ENCODE measurements at places on chromosomes 3 and 15. TPM values are rescaled to one million over a fixed set of nuclear protein-coding genes. Genes with fewer than 3 reads are reported as not detected.

- no peak for DNase-seq
Observed at GRCh38 chr3:190734490-190734889, 128.0 kb downstream of the GMNC start.

DNA sequence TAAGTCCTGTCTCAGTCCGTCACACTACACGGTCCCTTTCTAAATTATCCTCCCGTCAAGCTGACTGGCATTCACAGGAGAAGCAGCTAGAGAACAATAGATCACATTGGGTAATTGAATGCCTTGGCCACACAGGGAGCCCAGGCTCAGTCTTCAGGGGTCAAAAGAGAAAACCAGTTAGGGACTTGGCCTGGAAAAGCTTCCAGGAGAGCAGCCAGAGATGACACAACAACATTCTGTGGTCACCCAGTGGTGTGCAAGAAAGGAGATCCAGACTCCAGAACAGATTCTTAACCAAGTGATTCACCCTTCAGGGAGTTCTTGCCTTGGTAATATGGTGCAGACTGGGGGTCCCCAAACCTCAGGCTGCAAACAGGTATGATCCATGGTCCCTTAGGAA is 15.9 kb downstream of the ARHGAP31 start:
- DNase-seq = no peak

DNA sequence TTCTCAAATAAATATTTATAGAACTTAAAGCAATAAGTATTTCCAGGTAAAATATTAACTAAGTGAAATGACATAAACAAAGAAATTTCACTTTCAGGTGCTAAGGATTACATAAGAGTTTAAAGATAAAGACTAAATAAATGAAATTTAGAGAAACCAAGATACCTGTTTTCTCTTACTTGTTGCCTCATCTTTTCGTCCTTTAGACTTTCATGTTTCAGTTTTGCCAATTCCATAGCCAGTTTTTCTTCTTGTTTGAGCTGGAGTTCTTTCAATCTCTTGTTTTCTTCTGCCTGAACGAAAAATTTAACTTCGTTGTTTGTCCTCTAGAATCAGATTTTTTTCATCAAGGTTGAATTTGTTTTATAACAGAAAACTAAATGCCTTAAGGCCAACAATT is 8.7 kb downstream of the MNS1 start:
- DNase-seq = no peak

- DNase-seq = no peak
Observed at GRCh38 chr3:141051443-141052200, 475 bp downstream of the SPSB4 start.

GRCh38 chr15:69414701-69415167 is 585 bp downstream of the KIF23 start:
- DNase-seq = peak; percentile 86

DNA sequence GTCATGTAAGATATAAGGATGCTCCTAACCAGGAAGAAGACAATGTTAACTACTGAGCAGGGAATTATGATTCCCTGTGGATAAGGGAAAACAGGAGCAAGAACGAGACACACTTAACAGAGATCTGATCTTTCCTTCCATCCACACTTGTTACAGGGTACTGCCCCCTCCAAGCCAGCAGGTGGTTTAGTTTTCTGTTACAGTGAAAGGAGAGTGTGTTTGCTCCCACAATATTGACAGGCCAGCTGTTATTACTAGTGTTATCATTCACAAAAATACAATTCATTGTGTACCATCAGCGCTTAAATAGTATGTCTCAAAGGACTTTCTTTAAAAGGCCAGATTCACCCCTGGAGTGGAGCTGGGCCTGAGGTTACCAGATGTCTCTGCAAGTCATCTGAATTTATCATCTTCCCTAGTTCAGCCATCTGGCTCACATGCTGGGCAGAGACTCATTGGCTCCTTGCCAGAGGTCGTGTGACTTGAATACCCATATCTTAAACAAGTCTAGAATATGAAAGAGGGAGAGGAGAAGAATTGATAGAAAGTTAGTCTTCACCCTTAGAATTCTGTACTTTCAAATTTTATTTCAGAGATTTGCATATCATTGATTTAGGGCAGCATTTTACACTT is 16.8 kb upstream of the FMN1 start:
- DNase-seq = peak; percentile 28

- no peak for DNase-seq
Observed at GRCh38 chr3:168220556-168220955, 124.8 kb upstream of the GOLIM4 start.

GRCh38 chr3:141050576-141051442 is at the start of gene SPSB4:
Gene SPSB4 (plus strand): TSS chr3:141051347. CDS start chr3:141066105, 14,758 bp downstream.
- no peak for DNase-seq

- peak; percentile 58 for DNase-seq
Observed at GRCh38 chr3:124834723-124835718, 52.1 kb downstream of the ITGB5 start.

- DNase-seq = no peak
Observed at GRCh38 chr3:50160561-50160983, 5.4 kb downstream of the SEMA3F start.

- no peak for DNase-seq
Observed at GRCh38 chr15:41043276-41043951, 72.7 kb downstream of the INO80 start.

GRCh38 chr15:57456559-57456958 is 80.3 kb downstream of the CGNL1 start:
- DNase-seq = no peak

DNA sequence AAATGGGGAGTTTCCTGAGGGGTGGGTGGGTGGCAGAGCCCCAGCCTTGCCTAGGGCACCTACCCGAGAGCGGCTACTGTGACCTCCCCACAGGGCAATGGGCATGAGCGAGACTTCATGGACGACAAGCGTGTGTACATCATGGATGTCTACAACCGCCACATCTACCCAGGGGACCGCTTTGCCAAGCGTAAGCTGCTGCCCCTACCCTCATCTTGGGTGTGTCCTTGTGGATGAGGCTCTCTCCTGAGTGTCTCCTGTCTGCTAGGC is 22.6 kb downstream of the HDAC11 start:
- no peak for DNase-seq

DNA sequence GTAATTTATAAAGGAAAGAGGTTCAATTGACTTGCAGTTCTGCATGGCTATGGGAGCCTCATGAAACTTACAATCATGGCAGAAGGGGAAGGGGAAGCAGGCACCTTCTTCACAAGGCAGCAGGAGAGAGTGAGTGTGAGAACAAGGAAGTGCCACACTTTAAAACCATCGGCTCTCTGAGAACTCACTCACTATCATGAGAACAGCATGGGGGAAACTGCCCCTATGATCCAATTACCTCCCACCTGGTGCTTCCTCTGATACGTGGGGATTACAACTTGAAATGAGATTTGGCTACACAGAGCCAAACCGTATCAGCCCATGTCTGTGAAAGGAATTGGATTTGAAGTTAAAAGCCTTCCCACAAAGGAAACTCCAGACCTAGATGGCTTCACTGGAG is 39.1 kb downstream of the TKT start:
- DNase-seq = no peak

DNA sequence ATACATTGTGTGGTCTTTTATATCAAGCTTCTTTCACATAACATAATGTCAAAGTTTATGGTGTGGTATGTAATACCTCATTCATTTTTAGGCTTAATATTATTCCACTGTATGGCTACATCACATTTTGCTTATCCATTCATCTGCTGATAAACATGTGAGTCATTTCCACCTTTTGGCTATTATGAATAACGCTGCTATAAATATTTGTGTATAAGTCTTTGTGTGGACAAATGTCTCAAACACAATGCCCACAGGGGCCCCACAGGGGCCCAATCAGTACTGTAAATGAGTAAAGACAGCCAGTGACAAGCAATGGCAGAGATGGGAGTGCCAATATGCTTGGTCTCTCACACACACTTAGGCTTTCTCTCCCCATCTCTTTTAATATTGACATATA is 54.2 kb downstream of the PIK3R4 start:
- no peak for DNase-seq

DNA sequence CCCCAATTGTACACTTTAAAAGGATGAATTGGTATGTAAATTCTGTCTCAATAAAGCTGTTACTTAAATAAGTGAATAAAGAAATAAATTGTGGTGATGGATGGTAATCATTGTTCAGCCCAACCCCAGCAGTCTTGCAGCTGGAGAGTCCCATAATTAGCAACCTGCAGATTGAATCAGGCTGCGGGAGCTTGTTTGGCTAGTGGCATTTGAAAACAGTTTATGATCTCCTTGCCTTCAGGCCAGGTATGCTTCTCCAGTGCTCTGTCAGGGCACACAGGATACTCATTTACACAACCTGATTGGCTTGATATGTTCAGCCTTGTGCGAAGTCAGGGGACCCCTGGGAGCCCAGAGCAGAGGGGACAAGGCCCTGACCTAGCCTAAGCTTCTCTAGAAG is 16.5 kb upstream of the TSEN2 start:
- DNase-seq = no peak

GRCh38 chr3:189606774-189607173 is 24.4 kb upstream of the TP63 start:
- DNase-seq = no peak

- no peak for DNase-seq
Observed at GRCh38 chr3:156561533-156561932, 6.6 kb upstream of the SSR3 start.

The KLHL40 gene
- not detected for total RNA-seq

The FAM81A gene
- not detected for total RNA-seq

The CHL1 gene
- total RNA-seq = 40.3 TPM

The CHRNA5 gene
- 3.1 TPM for total RNA-seq

The SLC24A5 gene
- total RNA-seq = not detected

The RHOV gene
- 8.5 TPM for total RNA-seq

Measured in breast epithelium (tissue), 4 donors.